DMS53 (cell line): ENCODE measurements at places on chromosomes 2 and 18.

DNA sequence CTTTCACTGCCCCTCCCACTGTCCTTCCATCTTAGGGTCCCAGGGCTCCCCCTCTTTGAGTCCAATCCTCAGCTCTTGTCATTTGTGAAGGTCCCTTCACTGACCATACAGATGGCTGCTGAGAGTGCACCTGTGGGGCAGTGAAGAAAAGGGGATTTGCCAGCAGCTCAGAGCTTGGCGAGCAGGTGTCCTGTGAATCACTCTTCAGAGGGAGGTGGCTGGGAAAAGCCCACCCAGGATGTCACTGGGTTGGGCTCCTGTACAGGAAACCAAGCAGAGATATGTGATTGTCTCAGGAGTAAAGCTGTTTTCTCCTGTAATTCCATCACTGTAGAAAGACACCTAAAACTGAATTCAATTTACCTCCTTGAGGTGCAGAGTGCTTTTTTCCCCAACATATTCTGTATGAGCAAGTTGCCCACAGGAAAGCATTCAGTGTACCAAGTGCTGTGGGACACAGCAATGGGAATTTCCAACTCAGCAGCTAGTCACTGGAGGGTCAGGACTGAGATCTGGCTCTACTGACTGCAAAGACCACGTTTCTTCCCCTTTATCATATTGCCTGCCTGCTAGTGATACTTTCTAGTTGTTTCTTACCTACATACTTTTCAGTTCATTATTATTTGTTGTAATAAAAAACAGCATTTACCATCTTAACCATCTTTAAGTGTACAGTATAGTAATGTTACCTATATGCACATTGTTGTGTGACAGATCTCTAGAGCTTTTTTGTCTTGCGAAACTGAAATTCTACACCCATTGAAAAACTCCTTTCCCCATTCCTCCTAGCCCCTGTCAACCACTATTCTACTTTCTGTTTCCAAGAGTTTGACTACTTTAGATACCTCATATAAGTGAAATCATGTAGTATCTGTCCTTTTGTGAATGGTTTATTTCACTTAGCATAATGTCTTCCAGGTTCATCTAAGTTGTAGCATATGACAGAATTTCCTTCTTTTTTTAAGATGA, 239.1 kb downstream of the TSN start:
- DNase-seq = no peak

DNA sequence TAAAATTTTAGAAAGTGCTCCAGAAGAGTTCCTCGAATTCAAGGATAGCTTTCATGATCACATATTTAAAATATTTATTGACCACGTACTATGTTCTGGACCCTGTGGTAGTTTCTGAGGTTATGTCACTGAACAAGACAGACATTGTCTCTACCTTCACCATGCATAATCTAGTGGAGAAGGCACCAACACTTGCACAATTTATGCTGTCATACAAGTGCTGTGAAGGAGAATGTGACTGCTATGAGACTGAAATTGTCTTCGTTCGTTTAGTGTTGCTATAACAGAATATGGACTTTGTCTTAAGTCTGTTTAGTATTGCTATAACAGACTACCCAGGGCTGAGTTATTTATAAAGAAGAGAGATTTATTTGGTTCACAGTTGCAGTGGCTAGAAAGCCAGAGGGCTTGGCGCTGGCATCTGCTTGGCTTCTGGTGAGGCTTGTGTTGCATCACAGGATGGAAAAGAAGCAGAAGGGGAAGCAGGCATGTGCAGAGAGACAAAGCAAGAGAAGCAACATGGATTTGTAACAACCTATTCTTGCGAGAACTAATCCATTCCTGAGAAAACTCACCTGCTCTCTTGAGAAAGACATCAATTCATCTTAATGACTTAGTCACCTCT, 50.0 kb upstream of the RFX8 start:
- DNase-seq = no peak

- no peak for DNase-seq
Observed at GRCh38 chr2:101398116-101398821, 11.0 kb upstream of the CREG2 start.

GRCh38 chr2:65186093-65186868, 41.4 kb upstream of the ACTR2 start:
- DNase-seq = no peak
